ENCODE measurements at places on chromosomes 5 and 9.

DNA sequence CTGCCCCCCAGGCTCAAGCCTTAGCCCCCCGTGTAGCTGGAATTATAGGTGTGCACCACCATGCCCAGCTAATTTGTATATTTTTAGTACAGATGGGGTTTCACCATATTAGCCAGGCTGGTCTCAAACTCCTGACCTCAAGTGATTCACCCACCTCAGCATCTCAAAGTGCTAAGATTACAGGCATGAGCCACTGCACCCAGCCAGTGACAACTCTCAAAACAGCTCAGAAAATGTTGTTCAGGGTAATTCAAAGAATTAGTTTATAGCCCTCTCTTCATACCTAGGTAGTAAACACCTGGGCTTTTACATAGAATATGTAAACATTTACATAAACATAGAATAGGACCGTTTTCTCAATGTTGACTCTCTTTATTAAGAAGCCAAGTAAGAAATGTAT lies 168.7 kb downstream of the ENC1 start:
- no peak for DNase-seq

DNA sequence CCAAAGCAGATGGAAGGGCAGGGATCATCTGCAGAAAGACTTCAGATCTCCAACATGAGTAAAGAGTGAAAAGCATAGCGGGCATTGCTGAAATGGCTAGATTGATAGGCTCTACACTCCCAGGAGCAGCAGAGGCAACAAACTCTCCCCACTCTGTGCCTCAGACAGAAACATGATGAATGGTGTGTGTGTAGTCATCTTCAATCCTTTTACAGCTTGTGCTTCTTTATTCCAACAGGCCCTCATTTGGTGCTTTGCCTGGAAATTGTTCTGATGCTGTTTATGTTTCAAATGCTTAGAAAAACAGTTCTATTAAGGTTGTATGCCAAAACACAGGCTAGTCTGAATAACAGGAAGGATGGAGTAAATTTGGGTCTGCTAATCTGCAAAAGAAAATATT lies 176.2 kb downstream of the DMRTA1 start:
- no peak for DNase-seq

GRCh38 chr9:3027210-3027609 lies 183.3 kb upstream of the PUM3 start:
- no peak for DNase-seq

DNA sequence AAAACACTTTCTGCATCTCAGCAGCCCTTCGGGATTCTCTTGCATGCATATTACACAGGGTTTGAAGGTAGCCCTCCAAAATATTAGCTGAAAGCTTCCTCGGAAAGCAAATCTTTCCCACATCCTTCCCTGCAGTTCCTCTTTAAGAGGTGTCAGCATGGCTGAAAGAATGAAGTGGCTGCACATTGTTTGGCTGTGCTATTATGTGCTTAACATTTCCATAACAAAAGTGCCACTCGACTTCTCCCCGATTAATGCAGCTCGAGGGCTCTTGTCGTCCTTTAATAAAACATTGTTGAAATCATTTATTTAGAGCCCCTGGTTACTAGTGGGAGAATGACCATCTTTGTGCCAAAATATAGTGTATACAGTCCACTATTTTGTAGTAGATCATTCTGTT lies 6.5 kb downstream of the GAS1 start:
- no peak for DNase-seq

DNA sequence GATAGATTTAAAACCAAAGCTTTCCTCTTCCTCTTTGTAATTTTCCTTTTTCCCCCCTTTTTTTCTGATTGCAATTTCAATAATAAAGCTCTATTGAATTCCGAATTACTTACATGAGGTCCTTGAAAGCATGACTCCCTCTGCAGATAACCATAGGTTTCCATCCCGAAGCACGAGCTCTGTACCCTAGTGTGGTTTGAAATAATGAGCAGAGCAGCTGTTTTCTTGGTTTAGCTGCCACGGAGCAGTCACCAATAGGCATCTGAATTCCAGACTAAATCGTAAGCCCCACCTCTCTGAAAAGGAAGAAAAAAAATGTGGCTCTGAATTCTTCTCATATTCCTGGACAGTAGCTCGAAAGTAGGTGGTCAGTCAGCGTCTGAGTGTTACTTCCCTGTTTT lies 18.5 kb upstream of the GNE start:
- DNase-seq, result no peak

GRCh38 chr5:176943816-176944215 lies 44.7 kb upstream of the HK3 start:
- DNase-seq, result no peak

GRCh38 chr5:113068559-113068958 lies 92.0 kb downstream of the DCP2 start:
- DNase-seq, result no peak

DNA sequence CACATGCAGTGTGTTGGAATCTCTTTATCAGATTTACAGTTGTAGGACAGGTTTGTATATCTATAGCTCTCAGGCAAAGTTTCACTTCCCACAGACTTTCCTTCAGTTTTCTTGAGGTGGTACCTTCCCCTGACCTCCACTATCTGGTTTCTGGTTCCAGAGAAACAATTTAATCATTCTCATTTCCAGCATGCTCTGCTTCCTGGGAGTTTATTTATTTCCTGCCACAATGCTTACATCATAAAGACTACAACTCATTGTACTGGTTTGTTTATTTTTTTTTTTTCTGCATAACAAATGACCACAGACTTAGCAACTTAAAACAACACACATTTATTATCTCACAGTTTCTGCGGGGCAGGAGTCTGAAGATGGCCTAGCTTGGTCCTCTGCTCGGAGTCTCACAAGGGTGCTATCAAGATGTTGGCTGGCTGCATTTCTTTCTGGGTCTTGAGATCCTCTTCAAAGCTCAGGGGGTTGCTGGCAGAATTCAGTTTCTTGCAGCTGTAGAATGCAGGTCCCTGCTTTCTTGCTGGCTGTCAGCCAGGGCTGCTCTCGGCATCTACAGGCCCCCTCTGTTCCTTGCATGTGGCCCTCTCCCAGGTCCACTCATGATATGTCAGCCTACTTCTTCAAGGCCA lies 247.7 kb downstream of the ENC1 start:
- no peak for DNase-seq

GRCh38 chr9:477193-477592 lies 262.5 kb downstream of the DOCK8 start:
- DNase-seq, result no peak

DNA sequence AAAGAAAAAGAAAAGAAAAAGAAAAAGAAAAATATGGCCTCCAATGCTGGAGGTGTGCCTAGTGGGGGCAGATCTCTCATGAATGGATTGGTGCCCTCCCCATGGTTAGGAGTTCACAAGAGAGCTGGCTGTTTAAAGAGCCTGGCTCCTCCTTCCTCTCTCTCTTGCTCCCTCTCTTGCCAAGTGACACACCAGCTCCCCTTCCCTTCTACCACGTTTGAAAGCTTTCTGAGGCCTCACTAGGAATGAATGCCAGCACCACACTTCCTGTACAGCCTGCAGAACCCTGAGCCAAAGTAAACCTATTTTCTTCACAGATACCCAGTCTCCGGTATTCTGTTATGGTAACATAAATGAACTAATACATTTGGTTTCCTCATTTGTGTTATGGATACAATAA lies 14.4 kb upstream of the GALNT10 start:
- DNase-seq, result no peak

DNA sequence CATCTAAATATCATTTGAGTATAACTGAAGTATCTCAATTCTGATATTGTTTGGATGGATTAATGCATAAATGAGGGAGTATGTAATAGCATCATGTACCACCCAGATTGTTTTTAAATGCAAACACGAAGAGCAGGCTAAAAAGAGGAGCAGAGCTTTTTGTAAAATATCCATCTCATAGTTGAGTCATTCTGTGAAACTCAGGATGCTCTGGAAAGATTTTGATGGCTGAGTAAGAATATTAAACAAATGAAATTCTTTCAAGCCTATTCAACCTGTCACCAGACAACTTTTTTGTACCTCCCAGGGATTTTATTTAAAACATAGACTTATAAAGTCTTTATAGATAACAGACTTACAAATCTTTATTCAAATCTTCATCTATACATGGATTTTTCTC lies 625.9 kb downstream of the TLE4 start:
- no peak for DNase-seq

DNA sequence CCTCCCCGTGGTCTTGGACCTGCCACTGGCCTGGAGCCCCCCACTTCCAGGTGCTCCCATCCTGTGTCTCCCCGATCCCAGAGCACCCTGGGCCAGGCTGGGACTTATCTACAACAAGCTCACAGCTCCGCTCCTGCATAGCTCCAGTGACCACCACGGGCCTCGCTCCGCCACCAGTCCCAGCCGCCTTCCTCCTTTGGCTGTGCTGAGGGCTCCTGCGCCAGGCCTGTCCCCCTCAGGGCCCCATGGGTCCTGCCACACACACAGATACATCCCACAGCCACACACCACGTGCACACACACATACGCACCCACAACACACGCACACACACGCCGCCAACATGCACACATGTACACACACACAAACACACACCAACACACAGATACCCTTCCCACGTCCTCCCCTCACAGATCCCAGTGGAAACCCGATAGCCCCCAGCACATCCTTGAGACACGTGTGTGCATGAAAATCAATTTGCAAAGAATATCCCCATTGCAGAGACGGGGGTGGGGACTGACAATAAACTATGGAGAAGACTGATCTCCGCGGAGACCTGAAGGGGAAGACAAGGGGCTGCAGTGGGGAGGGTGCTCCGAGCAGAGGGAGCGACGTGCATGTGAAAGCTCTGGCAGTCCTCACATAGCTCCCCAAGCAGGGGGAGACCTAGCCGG lies 18.5 kb upstream of the LAMC3 start:
- no peak for DNase-seq

Data from central memory CD4-positive, alpha-beta T cell (primary cell).